Hepatocyte (in vitro differentiated cells): ENCODE measurements at places on chromosomes 2 and 18. TPM values are rescaled to one million over a fixed set of nuclear protein-coding genes. Genes with fewer than 3 reads are reported as not detected.

Gene ALK
- total RNA-seq = 0.20 and 0.27 TPM in 2 replicates

- no peaks in the 10 kb centered on the region for H3K36me3 ChIP-seq
- no peaks in the 10 kb centered on the region for H3K27me3 ChIP-seq
- no peak for DNase-seq
- H3K27ac ChIP-seq = no peak overlapping the region
- H3K4me3 ChIP-seq = no peak overlapping the region
- no peaks in the 10 kb centered on the region for H3K4me1 ChIP-seq
These were observed 123.0 kb downstream of the MTX2 start for GRCh38 chr2:176392249-176392648.

DNA sequence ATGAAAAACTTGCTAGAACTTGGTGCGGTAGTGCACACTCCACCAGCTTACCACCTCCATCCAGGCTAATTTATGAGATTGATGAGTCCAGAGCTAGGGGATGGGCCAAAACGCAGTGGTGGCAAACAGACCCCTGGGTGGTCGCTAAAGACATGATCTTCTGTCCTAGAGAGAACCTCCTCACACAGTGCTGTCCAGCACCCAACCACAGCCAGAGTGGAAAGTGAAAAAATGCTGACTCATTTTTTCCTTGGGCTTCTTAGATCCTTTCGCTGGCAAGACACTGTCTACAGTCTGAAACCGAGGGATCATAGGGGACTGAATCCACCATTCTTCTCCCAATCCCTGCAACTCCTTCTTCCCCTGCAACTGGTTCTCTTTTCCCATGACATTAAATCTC lies 4.1 kb downstream of the ANTXR1 start:
- H3K27me3 ChIP-seq = peaks cover 11% of the 10 kb centered on the region
- peak overlapping the region; percentile 36 for H3K27ac ChIP-seq
- H3K36me3 ChIP-seq = no peaks in the 10 kb centered on the region
- peaks cover 6% of the 10 kb centered on the region for H3K4me1 ChIP-seq
- H3K4me3 ChIP-seq = no peak overlapping the region

Gene MTHFD2
- 126 and 142 TPM in 2 replicates for total RNA-seq

- no peaks in the 10 kb centered on the region for H3K4me1 ChIP-seq
- H3K27me3 ChIP-seq = no peaks in the 10 kb centered on the region
- no peaks in the 10 kb centered on the region for H3K36me3 ChIP-seq
These were observed 58.3 kb upstream of the TNP1 start for GRCh38 chr2:216918088-216918680.

DNA sequence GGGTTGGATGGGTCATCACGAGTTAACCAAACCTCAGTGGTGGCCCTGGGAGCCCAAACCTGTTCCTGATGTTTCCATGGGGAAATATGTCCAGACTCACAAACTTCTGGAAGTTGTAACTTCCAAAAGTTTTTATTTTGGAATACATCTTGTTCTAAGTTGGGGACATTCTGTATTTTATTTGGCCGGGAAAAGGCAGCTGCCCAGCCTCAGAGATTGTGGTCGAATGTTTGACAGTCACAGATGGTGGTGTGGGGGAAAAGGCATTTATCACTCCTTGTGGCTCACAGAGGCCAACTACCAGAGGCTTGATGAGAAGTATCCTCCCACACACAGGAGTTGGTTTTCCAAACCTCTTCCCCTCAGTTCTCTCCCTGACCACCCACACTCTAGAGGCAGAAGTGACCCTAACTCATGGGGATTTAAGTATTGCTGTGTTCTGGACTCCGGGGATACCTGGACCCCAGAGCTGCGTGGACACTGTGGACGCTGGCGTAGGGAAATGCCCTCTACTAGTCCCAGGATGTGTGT lies 124.7 kb upstream of the PPP1CB start:
- H3K27ac ChIP-seq = peak overlapping the region; percentile 85
- H3K27me3 ChIP-seq = no peaks in the 10 kb centered on the region
- peaks cover 31% of the 10 kb centered on the region for H3K4me1 ChIP-seq
- H3K4me3 ChIP-seq = no peak overlapping the region
- H3K36me3 ChIP-seq = no peaks in the 10 kb centered on the region
- DNase-seq = no peak

GRCh38 chr2:85800586-85800985 lies 46.8 kb downstream of the ATOH8 start:
- H3K36me3 ChIP-seq = no peaks in the 10 kb centered on the region
- H3K4me3 ChIP-seq = no peak overlapping the region
- no peaks in the 10 kb centered on the region for H3K27me3 ChIP-seq
- H3K27ac ChIP-seq = no peak overlapping the region
- H3K4me1 ChIP-seq = peaks cover 11% of the 10 kb centered on the region

GRCh38 chr2:16821692-16822091 lies 156.1 kb upstream of the CYRIA start:
- peaks cover 6% of the 10 kb centered on the region for H3K4me1 ChIP-seq
- H3K36me3 ChIP-seq = no peaks in the 10 kb centered on the region
- H3K4me3 ChIP-seq = no peak overlapping the region
- no peak overlapping the region for H3K27ac ChIP-seq
- H3K27me3 ChIP-seq = no peaks in the 10 kb centered on the region
- no peak for DNase-seq

- no peaks in the 10 kb centered on the region for H3K27me3 ChIP-seq
- H3K4me1 ChIP-seq = peaks cover 5% of the 10 kb centered on the region
- H3K4me3 ChIP-seq = no peak overlapping the region
- H3K27ac ChIP-seq = peak overlapping the region; percentile 73
- peak; percentile 70 for DNase-seq
These were observed 22.4 kb upstream of the CD28 start for GRCh38 chr2:203683932-203684556.

Gene TSPYL6
- total RNA-seq = not detected in 2 replicates

Gene PAIP2B
- total RNA-seq = 4.4 and 4.8 TPM in 2 replicates

DNA sequence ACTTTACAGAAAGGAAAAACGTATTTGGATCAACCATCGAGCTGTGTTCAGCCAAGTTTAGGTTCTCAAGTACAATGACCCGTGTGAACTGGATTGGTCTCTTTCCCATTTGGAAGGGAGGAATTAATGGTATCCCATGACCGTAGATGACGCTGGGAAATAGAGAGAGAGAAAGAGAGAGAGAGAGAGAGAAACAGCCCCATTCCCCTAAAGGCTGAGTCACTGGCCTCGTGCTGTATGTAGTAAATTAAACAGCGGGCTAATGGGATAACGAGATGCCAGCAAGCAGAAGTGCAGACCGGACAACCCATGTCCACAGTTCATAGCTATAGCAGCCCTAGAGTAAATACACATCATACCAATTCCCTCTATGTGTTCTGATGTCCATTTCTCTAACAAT lies 99.6 kb downstream of the BCL11A start:
- no peak overlapping the region for H3K4me3 ChIP-seq
- DNase-seq = no peak
- no peaks in the 10 kb centered on the region for H3K4me1 ChIP-seq
- H3K27me3 ChIP-seq = no peaks in the 10 kb centered on the region
- no peaks in the 10 kb centered on the region for H3K36me3 ChIP-seq

DNA sequence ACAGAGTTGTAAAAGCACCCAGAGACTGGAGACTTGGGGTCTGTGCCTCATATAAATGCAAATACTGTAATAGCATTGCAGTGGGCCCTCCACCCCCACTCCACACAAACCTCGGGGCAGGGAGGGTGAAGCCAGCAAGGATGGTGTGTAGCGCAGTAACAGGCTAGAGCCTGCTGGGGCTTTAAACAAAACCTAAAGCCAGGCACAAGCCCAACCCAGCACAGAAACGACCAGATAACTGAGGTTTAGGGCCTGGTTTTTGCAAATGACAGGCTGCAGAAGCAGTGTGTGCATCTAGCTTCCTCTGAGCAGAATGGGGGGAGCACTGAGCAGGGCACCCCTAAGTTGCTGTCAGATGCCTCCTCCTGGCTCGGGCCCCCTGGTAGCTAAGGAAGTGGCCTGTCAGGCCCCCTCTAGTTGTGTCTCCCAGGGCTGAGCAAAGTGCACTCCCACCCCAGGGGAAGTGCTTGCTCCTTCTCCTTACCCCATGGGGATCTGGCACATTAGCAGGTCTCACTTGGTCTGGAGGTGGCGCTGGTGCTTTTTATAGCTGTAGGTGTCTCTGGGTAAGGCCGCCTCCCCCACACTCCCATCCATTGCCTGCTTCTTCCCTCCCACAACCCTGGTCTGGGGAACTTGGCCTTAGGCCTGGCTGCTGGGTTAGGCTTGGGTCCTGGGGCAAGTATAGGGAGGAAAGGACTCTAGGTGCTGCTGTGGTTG lies 135.1 kb downstream of the CELF4 start:
- no peak for DNase-seq
- peaks cover 1% of the 10 kb centered on the region for H3K27me3 ChIP-seq
- no peaks in the 10 kb centered on the region for H3K4me1 ChIP-seq

GRCh38 chr18:23578067-23578701 lies 8.1 kb downstream of the NPC1 start:
- H3K36me3 ChIP-seq = no peaks in the 10 kb centered on the region
- H3K4me3 ChIP-seq = no peak overlapping the region
- peaks cover 30% of the 10 kb centered on the region for H3K4me1 ChIP-seq
- no peaks in the 10 kb centered on the region for H3K27me3 ChIP-seq

Gene PXDN
- 78.8 and 107 TPM in 2 replicates for total RNA-seq

Gene SLC30A3
- 0.20 TPM in 1 of 2 replicates, not detected in the other for total RNA-seq

DNA sequence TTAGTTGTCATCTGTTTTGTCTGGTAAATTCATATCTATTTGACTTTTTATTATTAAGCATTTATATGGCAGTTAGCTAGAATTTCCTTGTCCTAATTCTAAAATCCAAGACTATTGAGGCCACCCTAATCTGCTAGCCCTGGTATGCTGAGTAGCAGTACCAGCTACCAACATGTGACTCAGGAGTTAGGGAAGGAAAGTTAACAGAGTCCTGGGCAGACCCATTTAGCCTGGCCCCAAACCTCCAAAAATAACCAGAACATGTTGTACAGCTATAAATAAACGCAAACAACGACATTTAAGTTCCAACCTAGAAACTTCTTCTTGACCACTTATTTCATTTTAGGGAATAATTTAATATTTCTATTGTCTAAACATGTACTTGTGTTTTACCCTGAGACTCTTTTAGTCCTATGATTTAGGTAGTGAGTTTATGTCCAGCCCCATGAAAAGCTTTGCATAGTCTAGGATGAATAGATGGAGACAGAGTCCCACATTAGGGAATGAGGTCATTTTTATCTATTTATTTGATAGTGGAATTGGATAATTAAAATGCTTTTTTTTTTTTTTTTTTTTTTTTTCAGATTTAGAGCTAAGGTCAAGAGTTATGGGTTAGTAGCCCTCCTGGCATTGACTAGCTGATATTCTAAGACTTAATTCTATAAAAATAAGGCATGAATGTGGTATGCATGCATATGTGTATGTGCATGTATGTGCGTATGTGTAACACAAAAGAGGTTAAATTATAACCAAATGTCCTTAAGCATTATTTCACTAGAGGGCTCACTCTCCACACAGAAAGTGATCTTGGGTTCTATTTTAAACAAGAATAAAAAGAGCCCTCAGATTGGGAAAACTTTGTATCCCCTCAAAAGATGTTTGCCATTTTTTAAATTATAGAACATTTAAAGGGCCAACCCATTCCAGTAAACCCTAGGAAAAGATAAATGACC lies 160.1 kb upstream of the MAPRE2 start:
- H3K36me3 ChIP-seq = no peaks in the 10 kb centered on the region
- no peak overlapping the region for H3K4me3 ChIP-seq
- no peak overlapping the region for H3K27ac ChIP-seq
- H3K27me3 ChIP-seq = no peaks in the 10 kb centered on the region
- DNase-seq = peak; percentile 31
- no peaks in the 10 kb centered on the region for H3K4me1 ChIP-seq

- H3K4me1 ChIP-seq = peaks cover 23% of the 10 kb centered on the region
- H3K4me3 ChIP-seq = peak overlapping the region; percentile 40
- no peaks in the 10 kb centered on the region for H3K36me3 ChIP-seq
- peak; percentile 95 for DNase-seq
- H3K27me3 ChIP-seq = no peaks in the 10 kb centered on the region
These were observed 486 bp upstream of the GPR39 start for GRCh38 chr2:132415915-132416722.

DNA sequence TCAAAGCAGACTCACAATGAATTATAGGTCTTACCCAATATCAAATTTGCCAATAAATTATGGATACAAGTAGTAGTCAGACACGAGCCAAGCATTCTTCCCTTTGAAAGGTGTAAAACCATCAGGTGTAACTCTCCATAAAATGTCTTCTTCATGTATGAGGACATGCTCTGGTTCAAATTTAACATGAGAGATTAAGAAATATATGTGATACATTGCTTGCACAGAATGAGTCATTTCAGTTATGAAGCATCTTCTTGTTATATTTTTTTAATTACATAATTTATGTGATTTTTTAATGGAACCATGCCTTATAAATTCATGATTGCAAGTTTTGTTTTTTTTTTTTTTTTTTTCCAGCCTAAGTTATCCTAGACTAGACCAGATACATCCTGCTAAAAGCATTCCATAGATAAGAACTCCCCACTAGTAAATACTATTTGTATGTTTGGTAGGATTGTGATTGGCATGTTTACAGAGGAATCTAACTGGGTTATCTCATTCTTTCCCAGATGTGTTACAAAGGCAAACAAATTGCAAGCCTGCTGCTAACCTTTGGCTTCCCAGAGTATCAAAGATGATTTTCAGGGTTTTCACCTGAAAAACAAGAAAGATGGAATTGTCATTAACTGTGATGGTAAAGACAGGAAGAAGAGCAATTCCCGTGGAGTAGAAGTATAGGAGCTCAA lies 621.9 kb downstream of the XIRP2 start:
- H3K27me3 ChIP-seq = no peaks in the 10 kb centered on the region
- H3K4me3 ChIP-seq = no peak overlapping the region
- H3K27ac ChIP-seq = peak overlapping the region; percentile 0
- H3K36me3 ChIP-seq = no peaks in the 10 kb centered on the region
- no peaks in the 10 kb centered on the region for H3K4me1 ChIP-seq

Gene NMUR1
- total RNA-seq = 0.33 and 0.48 TPM in 2 replicates

DNA sequence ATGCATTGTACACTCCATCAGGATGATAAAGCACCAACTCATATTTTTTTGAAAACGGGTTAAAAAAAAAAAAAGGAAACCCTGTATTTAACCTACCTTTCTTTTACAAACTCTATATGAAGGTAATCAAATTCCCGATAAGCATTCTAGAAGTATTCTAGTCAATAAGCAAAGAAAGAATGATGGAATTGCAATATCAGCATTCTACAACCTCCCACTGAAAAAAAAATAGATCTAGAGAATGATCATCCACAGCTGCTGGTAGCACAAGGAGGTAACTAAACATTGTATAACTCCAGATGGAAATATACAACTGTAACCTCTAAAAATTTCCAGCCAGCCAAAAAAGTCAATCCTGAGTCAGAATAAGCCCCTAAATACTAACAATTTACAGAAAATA lies 95.3 kb upstream of the DCC start:
- no peaks in the 10 kb centered on the region for H3K27me3 ChIP-seq
- no peaks in the 10 kb centered on the region for H3K36me3 ChIP-seq
- H3K4me1 ChIP-seq = no peaks in the 10 kb centered on the region
- no peak overlapping the region for H3K27ac ChIP-seq

Gene STPG4
- 0.72 TPM in 1 of 2 replicates, not detected in the other for total RNA-seq

Gene MSGN1
- total RNA-seq = not detected in 2 replicates

Gene CPO
- total RNA-seq = 0.36 TPM in 1 of 2 replicates, not detected in the other

DNA sequence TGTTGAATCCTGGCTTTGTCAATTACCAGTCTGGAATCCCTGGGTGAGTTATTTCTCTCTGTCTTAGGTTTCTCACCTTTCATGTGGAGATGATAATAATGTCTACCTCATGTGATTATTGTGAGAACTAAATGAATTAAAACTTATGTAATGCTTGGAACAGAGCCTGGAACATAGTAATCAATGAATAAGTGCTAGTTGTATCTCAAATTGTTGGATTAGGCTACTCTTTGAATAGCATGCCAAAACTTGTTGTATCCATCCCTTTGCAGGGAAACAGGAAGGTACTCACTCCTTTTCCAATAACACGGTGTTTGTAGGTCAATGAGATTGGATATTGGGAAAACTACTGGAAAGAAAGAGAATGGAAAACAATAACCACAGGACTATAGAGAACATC lies 796.6 kb upstream of the ZEB2 start:
- no peak overlapping the region for H3K4me3 ChIP-seq
- H3K4me1 ChIP-seq = no peaks in the 10 kb centered on the region
- DNase-seq = no peak
- H3K27me3 ChIP-seq = no peaks in the 10 kb centered on the region
